ENCODE measurements at places on chromosomes 6 and 20. TPM values are rescaled to one million over a fixed set of nuclear protein-coding genes. Genes with fewer than 3 reads are reported as not detected.

PHF20 gene
- 46.5 TPM for total RNA-seq

RIPPLY2 gene
- total RNA-seq = not detected

CTAGE9 gene
- not detected for total RNA-seq

TCF19 gene
- 77.2 TPM for total RNA-seq

KCNK5 gene
- 10.9 TPM for total RNA-seq

RUNX2 gene
- 39.3 TPM for total RNA-seq

GPR63 gene
- 3.9 TPM for total RNA-seq

CRISP3 gene
- not detected for total RNA-seq

HMGCLL1 gene
- not detected for total RNA-seq

XKR7 gene
- 0.05 TPM for total RNA-seq
